ENCODE measurements at places on chromosomes 11 and 22.

- H3K4me1 ChIP-seq = peaks cover 63% of the 10 kb centered on the region
- peaks cover 56% of the 10 kb centered on the region for H3K27me3 ChIP-seq
- H3K27ac ChIP-seq = no peak overlapping the region
- DNase-seq = no peak
- no peak overlapping the region for H3K4me3 ChIP-seq
- no peaks in the 10 kb centered on the region for H3K36me3 ChIP-seq
These were observed 46.1 kb upstream of the JAM3 start for GRCh38 chr11:134022748-134023147.

DNA sequence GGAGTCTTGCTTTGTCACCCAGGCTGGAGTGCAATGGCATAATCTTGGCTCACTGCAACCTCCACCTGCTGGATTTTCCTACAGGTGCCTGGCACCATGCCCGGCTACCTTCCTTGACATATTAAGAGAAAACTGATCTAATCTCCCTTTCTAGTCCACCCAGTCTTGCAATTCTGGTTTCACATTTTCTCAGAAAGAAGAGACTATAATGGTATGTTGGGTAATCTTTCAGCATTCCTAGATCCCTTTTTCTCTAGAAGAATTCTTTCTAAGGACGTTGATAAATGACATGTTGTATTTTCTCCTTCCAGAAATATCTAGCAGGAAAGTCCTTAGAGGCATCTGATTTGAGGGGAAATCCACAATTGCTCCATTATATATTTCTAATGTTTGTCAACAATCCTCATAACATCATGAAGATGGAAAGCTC lies 10.4 kb upstream of the HSPA8 start:
- no peak overlapping the region for H3K4me3 ChIP-seq
- no peak overlapping the region for H3K27ac ChIP-seq
- peaks cover 53% of the 10 kb centered on the region for H3K36me3 ChIP-seq
- DNase-seq = no peak
- peaks cover 23% of the 10 kb centered on the region for H3K4me1 ChIP-seq
- H3K27me3 ChIP-seq = no peaks in the 10 kb centered on the region

DNA sequence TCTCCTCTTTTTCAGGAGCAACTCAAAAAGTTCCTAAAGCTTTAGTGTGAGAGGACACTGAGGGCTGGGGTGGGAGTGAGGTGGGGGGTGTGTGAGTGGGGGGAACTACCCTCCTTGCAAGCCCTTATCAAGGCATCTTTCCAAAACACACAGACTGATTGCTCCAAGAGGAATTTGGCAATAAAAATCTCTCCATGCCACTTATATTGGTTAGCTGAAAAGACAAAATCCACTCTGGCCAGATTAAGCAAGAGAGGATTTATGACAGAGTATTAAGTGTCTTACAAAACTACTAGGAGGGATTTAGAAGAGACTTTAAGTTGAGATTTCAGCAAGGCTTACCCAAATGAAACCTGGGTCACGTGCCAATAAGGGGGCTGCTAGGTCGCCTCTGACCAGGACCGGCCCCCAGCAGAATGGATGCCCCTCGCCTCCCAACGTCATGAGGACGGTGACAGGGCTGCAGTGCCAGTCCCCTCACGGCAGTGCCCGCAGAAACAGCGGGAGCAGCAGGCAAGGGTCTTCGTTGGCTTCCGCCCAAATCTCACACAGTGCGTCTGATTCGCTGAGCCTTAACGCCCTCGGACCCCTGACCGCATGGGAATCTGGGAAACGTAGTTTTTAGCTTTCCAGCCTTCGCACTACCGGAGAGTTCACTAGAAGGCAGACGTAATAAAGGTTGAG lies 22.1 kb upstream of the CTR9 start:
- H3K4me1 ChIP-seq = peaks cover 27% of the 10 kb centered on the region
- H3K27ac ChIP-seq = no peak overlapping the region
- H3K27me3 ChIP-seq = peaks cover 15% of the 10 kb centered on the region
- peak; percentile 49 for DNase-seq
- peak overlapping the region; percentile 78 for H3K4me3 ChIP-seq

GRCh38 chr11:112744041-112744440 lies 217.2 kb upstream of the NCAM1 start:
- no peak overlapping the region for H3K4me3 ChIP-seq
- no peaks in the 10 kb centered on the region for H3K36me3 ChIP-seq
- peaks cover 20% of the 10 kb centered on the region for H3K27me3 ChIP-seq
- no peak for DNase-seq
- H3K4me1 ChIP-seq = peaks cover 39% of the 10 kb centered on the region
- H3K27ac ChIP-seq = no peak overlapping the region

GRCh38 chr11:121652971-121653370 lies 200.2 kb upstream of the SORL1-AS1 start:
- H3K4me3 ChIP-seq = no peak overlapping the region
- H3K36me3 ChIP-seq = no peaks in the 10 kb centered on the region
- H3K27ac ChIP-seq = no peak overlapping the region
- DNase-seq = no peak

DNA sequence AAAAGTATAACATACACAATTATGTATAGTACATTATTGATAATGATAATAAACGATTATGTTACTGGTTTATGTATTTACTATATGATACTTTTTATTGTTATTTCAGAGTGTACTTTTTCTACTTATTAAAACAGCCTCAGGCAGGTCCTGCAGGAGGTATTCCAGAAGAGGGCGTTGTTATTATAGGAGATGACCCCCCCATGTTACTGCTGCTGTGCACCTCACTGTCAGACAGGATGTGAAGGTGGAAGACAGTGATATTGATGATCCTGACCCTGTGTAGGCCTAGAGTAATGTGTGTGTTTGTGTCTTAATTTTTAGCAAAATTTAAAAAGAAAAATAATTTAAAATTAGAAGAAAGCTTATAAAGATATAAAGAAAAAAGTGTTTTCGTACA lies 57.6 kb downstream of the REXO2 start:
- no peaks in the 10 kb centered on the region for H3K4me1 ChIP-seq
- no peak overlapping the region for H3K27ac ChIP-seq
- DNase-seq = no peak
- no peaks in the 10 kb centered on the region for H3K27me3 ChIP-seq
- no peaks in the 10 kb centered on the region for H3K36me3 ChIP-seq

DNA sequence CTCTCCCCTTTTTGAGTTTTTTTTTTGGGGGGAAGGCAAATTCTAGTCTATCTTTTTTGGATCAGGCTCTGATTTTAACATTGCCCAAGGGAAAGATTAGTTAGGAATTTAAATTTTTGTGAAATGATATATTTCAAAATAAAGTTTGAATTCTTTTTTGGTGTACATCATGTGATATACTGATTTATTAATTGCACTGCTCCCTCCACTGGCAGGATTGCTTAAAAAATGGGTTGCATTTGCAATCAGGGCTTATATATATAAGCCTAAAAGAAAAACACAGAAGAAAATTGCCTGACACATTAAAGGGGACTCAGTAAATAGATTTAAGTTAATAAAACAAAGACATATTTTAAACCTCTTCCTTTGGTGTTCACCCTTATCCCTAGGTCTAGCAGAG lies 1.2 kb downstream of the DYNC2H1 start:
- H3K4me3 ChIP-seq = peak overlapping the region; percentile 97
- H3K4me1 ChIP-seq = peaks cover 39% of the 10 kb centered on the region
- H3K27ac ChIP-seq = peak overlapping the region; percentile 100
- H3K36me3 ChIP-seq = peaks cover 25% of the 10 kb centered on the region
- H3K27me3 ChIP-seq = no peaks in the 10 kb centered on the region

GRCh38 chr11:131095511-131096185 lies 179.4 kb upstream of the SNX19 start:
- H3K27me3 ChIP-seq = peaks cover 11% of the 10 kb centered on the region
- peaks cover 17% of the 10 kb centered on the region for H3K4me1 ChIP-seq
- no peaks in the 10 kb centered on the region for H3K36me3 ChIP-seq
- H3K27ac ChIP-seq = no peak overlapping the region

- peaks cover 13% of the 10 kb centered on the region for H3K27me3 ChIP-seq
- H3K4me3 ChIP-seq = no peak overlapping the region
- peaks cover 67% of the 10 kb centered on the region for H3K4me1 ChIP-seq
- H3K27ac ChIP-seq = peak overlapping the region; percentile 90
These were observed 131.9 kb downstream of the RASSF10 start for GRCh38 chr11:13140873-13141655.

- peaks cover 41% of the 10 kb centered on the region for H3K36me3 ChIP-seq
- H3K4me3 ChIP-seq = peak overlapping the region; percentile 66
- H3K27ac ChIP-seq = peak overlapping the region; percentile 99
- DNase-seq = no peak
These were observed 13.7 kb upstream of the ST3GAL4 start for GRCh38 chr11:126341760-126342161.

DNA sequence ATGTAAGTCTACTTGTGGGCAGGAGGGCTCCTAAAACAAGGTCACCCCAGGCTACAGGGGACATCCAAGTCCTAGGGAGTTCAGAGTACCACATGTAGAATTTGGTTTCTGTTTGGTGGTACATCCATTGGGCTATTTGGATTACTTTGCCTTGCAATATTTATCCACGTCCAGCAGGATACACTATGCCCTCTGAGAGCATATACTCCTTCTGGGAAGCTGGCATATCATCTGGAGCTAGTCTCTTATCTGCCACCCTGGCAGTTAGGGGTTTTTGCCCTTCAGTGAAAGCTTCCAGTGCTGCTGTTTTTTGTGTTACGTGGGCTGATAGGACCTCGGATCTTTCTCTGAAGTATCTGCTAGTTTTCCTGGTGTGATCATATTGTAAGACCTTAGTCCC lies 7.3 kb downstream of the LMO2 start:
- H3K27me3 ChIP-seq = peaks cover 17% of the 10 kb centered on the region
- no peaks in the 10 kb centered on the region for H3K4me1 ChIP-seq
- no peaks in the 10 kb centered on the region for H3K36me3 ChIP-seq
- no peak overlapping the region for H3K27ac ChIP-seq

- peaks cover 53% of the 10 kb centered on the region for H3K4me1 ChIP-seq
- H3K4me3 ChIP-seq = no peak overlapping the region
- H3K36me3 ChIP-seq = no peaks in the 10 kb centered on the region
These were observed 4.9 kb downstream of the PLXNB2 start for GRCh38 chr22:50302564-50302963.

DNA sequence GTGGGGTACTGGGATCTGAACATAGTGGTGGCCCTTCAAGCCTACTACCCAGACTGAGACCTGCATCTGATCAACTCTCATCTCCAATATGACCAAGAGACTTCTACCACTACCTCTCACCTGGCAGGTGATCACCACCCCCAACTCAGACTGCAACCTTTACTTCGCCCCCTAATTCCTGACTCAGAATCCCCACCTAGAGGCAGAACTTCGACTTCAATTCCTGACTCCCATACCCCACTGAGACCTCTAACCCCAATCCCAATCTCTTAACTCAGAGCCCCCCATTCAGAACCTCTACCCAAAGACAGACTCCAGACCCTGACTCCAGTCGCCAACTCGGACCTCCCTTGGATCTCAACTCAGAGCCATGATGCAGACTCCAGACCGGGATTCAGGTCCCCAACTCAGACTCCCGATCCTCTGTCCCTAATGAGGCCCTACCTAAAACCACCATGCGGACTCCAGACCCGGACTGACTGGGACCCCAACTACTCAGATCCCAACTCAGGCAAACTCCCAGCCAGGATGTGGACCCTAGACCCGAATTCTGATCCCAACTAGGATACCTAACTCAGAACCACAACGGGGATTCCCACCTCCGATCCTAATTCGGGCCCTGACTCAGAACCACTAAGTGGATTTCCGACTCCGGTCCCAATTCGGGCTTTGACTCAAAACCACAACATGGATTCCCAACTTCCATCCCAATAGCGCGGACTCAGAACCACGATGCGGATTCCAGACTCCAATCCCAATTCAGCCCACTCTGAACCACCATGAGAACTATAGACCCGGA lies 1.2 kb downstream of the KCNQ1OT1 start:
- H3K4me1 ChIP-seq = peaks cover 81% of the 10 kb centered on the region
- H3K27me3 ChIP-seq = peaks cover 2% of the 10 kb centered on the region
- no peak for DNase-seq
- H3K27ac ChIP-seq = peak overlapping the region; percentile 92
- H3K4me3 ChIP-seq = peak overlapping the region; percentile 88

DNA sequence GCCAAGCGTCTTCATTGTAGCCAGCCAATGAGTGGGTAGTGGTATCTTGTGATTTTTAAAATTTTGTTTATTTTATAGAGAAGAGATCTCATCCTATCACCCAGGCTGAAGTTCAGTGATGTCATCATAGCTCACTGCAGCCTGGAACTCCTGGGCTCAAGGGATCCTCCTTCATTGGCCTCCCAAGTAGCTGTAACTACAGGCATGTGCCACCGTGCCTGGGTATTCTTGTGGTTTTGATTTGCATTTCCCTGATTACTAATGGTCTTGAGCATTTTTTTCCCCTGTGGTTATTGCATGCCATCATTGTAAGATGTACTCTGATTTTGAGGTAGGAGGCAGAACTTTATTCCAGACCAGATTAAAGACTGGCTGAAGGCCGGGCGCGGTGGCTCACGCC lies 2.4 kb upstream of the DENND6B start:
- no peaks in the 10 kb centered on the region for H3K36me3 ChIP-seq
- no peak overlapping the region for H3K27ac ChIP-seq
- no peak for DNase-seq

- H3K4me1 ChIP-seq = peaks cover 79% of the 10 kb centered on the region
- peak; percentile 54 for DNase-seq
- H3K27me3 ChIP-seq = peaks cover 2% of the 10 kb centered on the region
- no peak overlapping the region for H3K27ac ChIP-seq
These were observed 2.0 kb downstream of the CLCF1 start for GRCh38 chr11:67371189-67371910.

- H3K27ac ChIP-seq = no peak overlapping the region
- H3K4me1 ChIP-seq = no peaks in the 10 kb centered on the region
- H3K4me3 ChIP-seq = no peak overlapping the region
- H3K36me3 ChIP-seq = no peaks in the 10 kb centered on the region
- no peak for DNase-seq
- peaks cover 8% of the 10 kb centered on the region for H3K27me3 ChIP-seq
These were observed 315.7 kb downstream of the INSC start for GRCh38 chr11:15430381-15430780.

- H3K36me3 ChIP-seq = no peaks in the 10 kb centered on the region
- H3K4me3 ChIP-seq = no peak overlapping the region
- peaks cover 45% of the 10 kb centered on the region for H3K4me1 ChIP-seq
- H3K27ac ChIP-seq = no peak overlapping the region
These were observed 5.1 kb upstream of the MYRF start for GRCh38 chr11:61747192-61747966.

DNA sequence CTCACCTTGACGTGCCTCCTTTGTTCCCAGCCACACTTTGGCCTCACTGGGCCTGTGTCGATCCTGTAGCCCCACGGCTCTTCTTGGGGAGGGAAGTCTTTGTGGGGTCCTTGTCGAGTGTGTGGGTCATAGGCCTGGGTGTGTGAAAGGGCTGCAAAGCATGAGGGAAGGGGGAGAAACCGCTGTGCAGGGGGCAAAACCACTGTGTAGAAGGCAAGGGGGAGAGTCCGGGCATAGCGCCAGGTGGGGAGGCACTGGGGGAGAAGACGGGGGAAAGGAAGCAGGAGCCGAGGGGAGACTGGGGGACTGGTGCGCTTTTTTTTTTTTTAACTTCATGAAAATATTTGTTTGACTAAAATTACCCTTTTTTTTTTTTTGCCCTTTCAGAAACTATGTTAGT lies 65.1 kb upstream of the RASD2 start:
- H3K4me1 ChIP-seq = peaks cover 73% of the 10 kb centered on the region
- peaks cover 19% of the 10 kb centered on the region for H3K36me3 ChIP-seq
- DNase-seq = no peak
- no peak overlapping the region for H3K4me3 ChIP-seq
- H3K27me3 ChIP-seq = peaks cover 2% of the 10 kb centered on the region
- peak overlapping the region; percentile 72 for H3K27ac ChIP-seq

GRCh38 chr11:8080069-8080670 lies 841 bp upstream of the TUB start:
- peaks cover 48% of the 10 kb centered on the region for H3K27me3 ChIP-seq
- H3K4me1 ChIP-seq = peaks cover 47% of the 10 kb centered on the region
- H3K4me3 ChIP-seq = peak overlapping the region; percentile 81
- H3K27ac ChIP-seq = no peak overlapping the region
- no peak for DNase-seq

GRCh38 chr11:77171885-77172665 lies 44.0 kb downstream of the MYO7A start:
- H3K27me3 ChIP-seq = peaks cover under 1% of the 10 kb centered on the region
- peak overlapping the region; percentile 25 for H3K4me3 ChIP-seq
- no peaks in the 10 kb centered on the region for H3K36me3 ChIP-seq
- peak; percentile 80 for DNase-seq
- peaks cover 78% of the 10 kb centered on the region for H3K4me1 ChIP-seq
- no peak overlapping the region for H3K27ac ChIP-seq
